H1 (cell line): ENCODE measurements at places on chromosomes 4 and X.

DNA sequence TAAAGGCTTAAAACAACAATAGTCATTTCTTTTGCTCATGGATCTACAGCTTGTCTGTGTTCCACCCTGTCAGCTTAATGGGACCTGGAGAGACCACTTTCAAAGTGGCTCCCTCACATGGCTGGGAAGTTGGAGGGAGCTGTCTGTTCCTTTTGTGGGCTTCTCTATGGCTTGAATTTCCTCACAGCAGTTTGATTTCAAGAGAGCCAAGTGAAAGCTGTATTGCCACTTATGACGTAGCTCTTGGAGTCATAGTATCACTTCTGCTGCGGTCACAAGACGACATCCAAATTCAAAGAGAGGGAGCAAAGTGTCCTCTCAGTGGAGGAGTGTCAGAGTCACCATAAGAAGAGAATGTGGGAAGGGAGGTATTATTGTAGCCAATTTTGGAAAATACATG lies 22.7 kb upstream of the ACSL1 start:
- no peak for DNase-seq

DNA sequence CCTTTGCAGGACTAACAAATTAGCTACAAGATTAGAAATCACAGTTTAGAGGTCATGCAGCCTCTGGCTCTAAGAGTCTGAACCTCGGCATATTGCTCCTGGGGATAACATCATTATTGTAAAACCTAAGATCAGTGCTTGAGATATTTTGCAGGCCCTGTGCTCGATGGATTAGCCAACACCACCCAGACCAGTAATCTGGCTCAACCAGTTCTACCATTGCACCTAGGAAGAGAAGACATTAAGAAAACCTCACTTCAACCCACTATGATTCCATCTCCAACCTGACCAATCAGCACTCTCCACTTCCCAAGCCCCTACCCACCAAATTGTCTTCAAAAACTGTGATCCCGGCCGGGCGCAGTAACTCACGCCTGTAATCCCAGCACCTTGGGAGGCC lies 43.6 kb downstream of the WFS1 start:
- no peak for DNase-seq

DNA sequence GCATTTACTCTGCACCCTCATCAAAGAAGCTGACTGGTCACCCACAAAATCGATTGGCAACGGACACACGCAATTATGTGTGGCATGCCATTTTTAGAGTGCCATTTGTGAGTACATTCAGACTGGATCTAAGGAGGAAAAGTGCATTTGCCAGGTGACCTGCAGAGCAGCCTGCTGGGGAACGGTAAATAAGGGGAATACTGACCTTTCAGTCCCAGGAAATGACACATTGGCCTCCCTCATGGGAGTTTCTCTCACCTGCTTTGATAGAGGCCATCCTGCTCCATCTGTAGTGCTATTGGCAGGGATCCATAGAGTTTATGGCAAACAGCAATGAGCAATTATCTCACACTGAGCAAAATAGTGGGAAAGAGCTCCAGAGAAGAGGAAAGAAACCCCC lies 127.8 kb downstream of the DDX53 start:
- no peak for DNase-seq

GRCh38 chr4:3434881-3435685 lies 6.7 kb upstream of the HGFAC start:
- DNase-seq = no peak

GRCh38 chr4:69057620-69058409 lies 38.5 kb upstream of the UGT2B7 start:
- DNase-seq = no peak

DNA sequence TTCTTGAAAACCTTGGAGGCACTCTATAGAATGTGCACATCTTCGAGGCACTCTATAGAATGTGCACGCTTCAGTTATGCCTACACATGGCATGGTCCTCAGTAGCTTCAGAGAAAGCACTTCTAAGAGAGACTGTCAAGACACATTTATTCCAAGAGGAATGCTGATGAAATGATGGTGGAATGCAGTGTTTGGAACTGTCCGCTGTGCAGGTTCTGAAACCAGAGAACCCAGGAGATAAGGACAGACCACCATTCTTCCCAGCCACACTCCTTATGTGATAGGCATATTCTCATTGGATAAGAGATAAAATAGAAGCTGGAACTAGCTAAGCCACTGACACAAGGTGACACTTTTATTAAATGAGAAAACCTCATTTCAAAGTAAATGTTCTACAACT lies 263.3 kb downstream of the NLGN4X start:
- DNase-seq = no peak
